ENCODE measurements at places on chromosomes 6 and 20. TPM values are rescaled to one million over a fixed set of nuclear protein-coding genes. Genes with fewer than 3 reads are reported as not detected.

Gene ADTRP
- 74.0 TPM for total RNA-seq

Gene HLA-DQA2
- not detected for total RNA-seq

- no peak for DNase-seq
Measured at GRCh38 chr6:36625158-36625919, 31.2 kb downstream of the SRSF3 start.

Gene SIRPB1
- total RNA-seq, result 3.8 TPM

GRCh38 chr20:35146299-35146919 is 727 bp downstream of the EDEM2 start:
- DNase-seq, result peak; percentile 13

Gene OTOR
- total RNA-seq, result not detected

Gene CRISP2
- total RNA-seq, result not detected

Gene DDX43
- 0.50 TPM for total RNA-seq

Gene LY6G5C
- not detected for total RNA-seq

Gene FAM209A
- total RNA-seq, result not detected

Gene FAM83C
- not detected for total RNA-seq

DNA sequence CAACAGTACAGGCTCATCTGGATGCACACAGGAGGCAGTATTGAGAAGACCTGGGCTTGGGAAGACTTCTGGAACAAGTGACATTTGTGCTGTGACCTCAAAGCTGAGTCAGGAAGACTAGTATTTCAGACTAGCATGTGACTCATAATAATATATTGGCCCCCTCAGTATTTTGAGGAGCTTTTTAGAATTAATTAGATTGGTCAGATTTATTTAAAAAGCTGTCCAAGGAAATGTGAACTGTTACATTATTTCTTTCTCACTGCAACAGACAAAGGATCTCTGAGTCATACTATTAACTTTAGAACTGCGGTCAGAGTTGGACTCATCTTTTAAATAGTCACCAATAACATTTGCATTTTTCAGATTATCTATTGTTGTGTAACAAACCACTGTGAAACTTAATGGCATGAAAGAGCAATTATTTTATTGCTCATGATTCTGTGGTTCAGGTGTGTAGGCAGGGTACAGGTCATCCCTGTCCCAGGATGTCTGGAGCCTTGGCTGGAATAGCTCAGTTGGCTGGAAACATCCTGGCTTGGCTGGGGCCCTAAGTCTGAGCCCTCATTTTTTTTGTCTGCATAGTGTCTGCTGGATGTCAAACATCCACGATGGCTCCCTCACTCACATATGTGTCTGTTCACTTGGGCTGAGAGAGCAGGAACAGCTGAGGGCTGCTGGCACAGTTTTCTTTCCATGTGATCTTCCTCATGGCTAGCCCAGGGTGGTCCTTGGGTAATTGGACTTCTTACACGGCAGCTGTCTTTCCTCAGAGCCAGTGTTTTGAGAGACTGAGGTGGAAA is 46.9 kb downstream of the MAP3K4 start:
- peak; percentile 96 for DNase-seq

- peak; percentile 42 for DNase-seq
Measured at GRCh38 chr6:46465294-46466165, 25.7 kb downstream of the RCAN2 start.

Gene SIRPG
- total RNA-seq, result not detected

- peak; percentile 59 for DNase-seq
Measured at GRCh38 chr20:6765469-6766058, 1.9 kb upstream of the BMP2 start.

DNA sequence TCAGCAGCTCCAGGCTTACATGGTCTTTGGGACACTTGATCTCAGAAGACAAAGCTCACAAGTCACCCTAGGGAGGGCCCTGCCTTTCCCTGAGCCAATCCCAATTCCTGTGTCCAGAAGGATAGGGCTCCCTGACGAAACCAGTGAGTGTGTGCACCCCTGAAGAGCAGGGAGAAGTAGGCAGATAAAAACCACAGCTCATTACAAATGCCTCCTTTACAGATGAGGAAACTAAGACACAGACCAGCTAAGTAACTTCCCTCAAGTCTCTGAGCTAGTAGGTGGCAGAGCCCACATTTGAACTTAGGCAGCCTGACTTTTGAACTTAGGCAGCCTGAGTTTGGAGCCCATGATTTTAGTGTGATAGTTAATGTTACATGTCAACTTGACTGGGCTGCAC is 6.7 kb upstream of the ZFAND3 start:
- DNase-seq, result no peak

Gene KCNK17
- total RNA-seq, result 13.0 TPM

GRCh38 chr20:11511821-11512220 is 405.9 kb upstream of the BTBD3 start:
- no peak for DNase-seq

DNA sequence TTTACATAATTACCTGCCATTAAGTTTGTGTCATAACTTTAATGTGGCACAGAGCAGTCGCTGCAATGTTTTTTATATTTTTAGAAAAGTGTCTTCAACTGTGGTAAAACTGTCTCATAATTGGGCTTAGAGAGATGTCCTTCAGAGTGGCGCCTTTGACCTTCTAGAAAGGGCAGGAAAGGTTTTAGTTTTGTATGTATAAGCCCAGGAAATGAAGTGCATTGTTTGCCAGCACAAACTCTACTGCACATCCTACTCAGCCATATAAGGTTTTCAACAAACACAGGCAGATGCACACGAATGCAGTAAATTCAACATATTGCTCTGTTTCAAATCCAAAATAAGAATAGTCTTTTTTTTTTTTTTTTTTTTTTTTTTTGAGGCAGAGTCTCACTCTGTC is 201.4 kb downstream of the ALDH8A1 start:
- DNase-seq, result no peak

Gene LZTS3
- 13.6 TPM for total RNA-seq

DNA sequence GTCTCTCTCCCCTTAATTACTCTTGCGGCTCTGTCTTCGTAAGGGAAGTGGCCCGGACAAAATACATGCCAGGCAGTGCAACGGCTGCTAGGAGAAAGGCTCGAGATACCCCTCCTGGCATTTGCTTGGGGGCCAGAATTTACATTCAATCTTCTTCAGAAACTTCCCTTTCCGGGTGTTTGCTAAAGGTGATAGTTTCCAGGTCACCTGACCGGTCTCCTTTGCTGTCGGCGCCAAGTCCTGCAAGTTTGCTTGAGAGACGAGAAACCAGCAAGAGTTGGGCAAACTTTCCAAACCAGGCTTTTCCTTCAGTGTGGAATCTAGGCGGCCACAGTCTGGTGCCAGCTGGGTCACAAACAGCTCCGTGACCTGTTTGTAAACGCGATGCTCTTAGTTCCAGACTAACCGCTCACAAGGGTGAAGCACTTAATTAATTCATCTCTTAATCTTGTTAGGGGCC is 563 bp upstream of the SRSF3 start:
- no peak for DNase-seq

DNA sequence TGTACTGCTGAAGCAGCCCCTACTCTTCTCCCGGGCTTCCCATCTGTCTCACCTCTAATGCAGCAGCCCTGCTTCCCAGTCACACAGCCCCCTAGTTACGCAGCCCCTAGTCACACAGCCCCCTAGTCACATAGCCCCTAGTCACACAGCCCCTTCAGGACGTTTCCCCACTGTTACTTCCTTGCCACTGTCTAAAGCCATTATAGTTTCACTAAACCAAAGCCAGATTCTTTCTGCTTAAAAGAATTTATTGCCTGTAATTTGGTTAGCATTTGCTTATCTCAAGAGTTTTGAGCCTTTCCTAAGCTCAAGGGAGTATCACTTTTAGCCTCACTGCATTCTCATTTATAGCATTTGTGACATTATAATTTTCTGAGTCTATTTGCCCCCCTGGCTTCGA is 127.9 kb downstream of the LMBRD1 start:
- DNase-seq, result no peak

DNA sequence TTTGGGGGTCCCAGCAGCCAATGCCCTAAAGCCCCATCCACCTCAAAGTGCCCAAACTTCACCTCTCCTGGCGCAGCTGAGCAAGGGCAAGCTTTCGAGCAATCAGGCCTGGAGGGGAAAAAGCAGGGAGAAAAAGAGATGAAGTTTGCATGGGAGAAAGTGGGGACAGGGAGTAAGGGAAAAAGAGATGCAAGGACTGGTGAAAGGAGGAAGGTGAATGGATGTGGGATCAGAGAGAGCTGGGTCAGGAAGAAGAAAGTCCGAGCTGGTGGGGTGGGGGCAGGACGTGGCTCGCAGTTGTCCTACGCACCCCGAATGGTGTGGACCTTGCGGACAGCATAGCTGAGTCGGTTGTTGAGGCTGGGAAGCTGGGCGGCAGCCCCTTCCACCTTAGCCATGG is 6.5 kb upstream of the PSORS1C2 start:
- no peak for DNase-seq

GRCh38 chr6:50271266-50271665 is 221.5 kb upstream of the DEFB112 start:
- peak; percentile 65 for DNase-seq

DNA sequence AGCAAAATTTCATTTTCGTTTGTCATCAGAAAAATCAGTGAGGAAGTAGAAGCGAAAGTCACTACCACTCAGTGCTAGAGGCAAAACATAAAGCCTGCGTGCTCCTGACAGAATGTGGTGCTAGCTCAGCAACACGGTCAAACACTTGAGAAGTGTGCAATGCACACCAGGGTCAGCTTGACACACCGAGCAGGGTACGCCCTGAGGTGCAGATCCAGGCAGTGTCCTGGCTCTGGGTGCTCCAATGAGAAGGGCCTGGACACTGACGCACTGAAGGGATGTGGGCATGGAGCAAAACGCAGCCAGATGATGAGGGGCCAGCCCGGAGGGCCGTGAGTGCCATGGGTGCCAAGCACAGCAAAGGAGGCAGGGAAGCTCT is 5.9 kb downstream of the RNASET2 start:
- no peak for DNase-seq

DNA sequence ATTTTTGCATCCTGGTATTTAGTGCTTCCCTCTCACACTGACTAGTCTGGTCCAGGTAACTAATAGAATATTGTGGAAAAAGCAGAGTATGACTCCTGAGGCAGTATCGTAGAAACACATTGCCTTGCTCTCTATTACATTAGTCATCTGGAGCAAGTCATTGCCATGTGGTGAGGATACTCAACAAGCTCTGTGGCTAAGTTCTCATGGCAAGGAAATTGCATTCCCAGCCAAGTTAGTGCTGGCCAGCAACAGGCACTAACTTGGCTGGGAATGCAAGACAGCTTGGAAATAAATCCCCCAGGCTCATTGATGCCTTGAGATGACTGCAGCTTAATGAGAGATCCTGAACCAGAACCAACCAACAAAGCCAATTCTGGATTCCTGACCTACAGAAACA is 39.7 kb upstream of the HTR1B start:
- peak; percentile 94 for DNase-seq

- DNase-seq, result peak; percentile 26
Measured at GRCh38 chr6:73152966-73153757, 72.1 kb downstream of the KHDC1L start.

- no peak for DNase-seq
Measured at GRCh38 chr20:23371496-23371895, 9.5 kb downstream of the GZF1 start.

Gene KIF25
- total RNA-seq, result not detected

- no peak for DNase-seq
Measured at GRCh38 chr6:157706883-157707282, 116.2 kb upstream of the SNX9 start.

DNA sequence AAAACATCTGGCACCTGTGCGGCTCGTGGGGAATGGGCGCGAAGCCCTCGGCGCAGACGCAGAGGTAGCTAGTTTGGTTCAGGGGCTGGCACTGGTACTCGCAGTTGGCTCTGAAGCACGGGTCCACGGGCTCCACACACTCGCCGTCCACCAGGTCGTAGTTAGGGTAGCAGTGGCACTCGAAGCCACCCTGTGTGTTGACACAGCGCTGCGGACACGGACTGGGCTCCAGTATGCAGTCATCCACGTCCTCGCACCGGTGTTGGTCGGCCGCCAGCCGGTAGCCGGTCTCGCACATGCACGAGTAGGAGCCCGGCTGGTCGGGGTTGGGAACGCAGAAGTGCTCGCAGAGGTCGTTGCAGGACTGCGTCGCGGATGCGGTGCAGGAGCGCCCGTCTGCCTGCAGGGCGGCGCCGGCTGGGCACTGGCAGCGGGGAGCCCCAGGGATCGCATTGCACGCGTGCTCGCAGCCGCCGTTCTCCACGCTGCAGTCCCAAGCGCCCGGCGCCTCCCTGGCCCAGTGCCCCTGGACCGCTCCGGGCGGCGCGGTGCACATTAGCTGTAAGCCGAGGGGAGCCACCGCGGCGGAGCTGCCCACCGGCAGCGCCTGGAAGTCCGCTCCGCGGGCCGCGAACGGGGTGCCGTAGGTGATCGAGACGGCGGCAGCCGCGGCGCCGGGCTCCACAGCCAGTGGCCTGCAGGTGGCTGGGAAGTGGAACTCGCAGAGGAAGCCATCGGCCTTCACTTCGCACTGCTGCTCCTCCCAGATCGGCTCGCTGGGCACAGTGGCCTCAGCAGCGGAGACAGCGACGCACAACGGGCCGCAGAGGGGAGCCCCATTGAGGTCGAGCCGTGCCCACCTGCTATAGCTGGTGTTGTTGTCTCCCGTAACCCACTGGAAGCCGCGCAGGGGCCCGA is 930 bp downstream of the THBD start:
- DNase-seq, result peak; percentile 39

DNA sequence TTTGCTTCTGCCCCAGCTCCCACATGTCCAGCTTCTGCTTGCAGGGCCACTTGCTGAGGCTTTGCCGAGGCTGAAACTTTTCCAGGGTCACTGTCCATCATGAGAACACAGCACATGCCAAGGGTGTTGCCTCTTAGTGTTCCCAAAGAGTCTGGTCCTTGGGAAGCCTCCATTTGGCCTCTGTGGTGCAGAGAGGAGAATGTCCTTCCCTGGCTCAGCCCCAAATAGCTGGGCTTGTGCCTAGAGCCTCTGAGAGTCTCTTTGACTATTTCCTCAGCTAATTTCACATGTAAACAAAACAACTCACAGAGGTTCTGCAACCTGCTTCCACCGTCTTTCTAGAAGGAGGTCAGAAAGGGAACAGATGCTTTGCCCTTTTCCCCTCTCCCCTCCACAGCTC is 40.4 kb upstream of the RAB23 start:
- DNase-seq, result no peak

DNA sequence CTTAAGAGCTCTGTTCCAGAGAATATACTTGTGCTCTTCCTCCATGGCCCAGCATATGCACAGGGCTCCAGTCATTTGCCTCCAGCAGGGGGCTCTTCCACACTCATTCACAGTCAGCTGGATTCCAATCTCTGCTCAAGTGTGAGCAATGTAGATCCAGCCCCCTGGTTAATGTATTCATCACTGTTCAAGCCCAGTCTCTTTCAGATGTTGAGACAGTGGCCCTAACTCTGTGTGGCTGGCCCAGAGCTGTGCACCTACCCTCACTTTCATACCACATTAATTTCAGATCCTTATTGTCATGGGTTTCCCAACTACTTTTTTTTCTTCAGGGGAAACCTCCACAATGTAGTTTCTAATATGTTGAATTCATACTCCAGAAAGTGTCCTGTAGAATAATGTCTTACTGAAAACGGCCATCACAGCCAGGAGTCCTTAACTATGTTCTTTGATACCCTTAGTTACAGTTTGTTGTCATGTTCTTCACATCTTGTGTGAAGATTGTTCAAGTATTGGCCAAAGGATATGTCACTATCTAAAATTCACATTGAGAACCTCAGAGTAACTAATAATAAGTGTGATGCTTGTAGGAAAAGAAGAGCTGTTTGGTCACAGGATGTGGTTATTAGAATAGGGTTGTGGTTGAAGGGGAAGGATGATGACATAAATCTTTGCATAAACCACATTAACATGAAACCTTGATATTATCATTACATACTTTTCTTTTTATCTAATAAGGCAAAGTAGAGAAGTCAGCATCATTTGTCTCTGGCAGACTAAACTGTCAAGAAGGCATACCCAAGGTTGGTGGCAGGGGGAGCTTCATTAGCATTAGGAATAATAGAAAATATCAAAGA is 14.4 kb upstream of the HLA-DQA1 start:
- DNase-seq, result peak; percentile 83

Gene UBD
- total RNA-seq, result not detected

GRCh38 chr20:4053071-4053919 is 37.9 kb upstream of the RNF24 start:
- DNase-seq, result peak; percentile 83
